ENCODE measurements at places on chromosomes 3 and 15. TPM values are rescaled to one million over a fixed set of nuclear protein-coding genes. Genes with fewer than 3 reads are reported as not detected.
A peak's percentile ranks its signal among the peaks of the same experiment; 100 is the strongest.

The SLC9C1 gene
- polyA plus RNA-seq, result 0.42 TPM

DNA sequence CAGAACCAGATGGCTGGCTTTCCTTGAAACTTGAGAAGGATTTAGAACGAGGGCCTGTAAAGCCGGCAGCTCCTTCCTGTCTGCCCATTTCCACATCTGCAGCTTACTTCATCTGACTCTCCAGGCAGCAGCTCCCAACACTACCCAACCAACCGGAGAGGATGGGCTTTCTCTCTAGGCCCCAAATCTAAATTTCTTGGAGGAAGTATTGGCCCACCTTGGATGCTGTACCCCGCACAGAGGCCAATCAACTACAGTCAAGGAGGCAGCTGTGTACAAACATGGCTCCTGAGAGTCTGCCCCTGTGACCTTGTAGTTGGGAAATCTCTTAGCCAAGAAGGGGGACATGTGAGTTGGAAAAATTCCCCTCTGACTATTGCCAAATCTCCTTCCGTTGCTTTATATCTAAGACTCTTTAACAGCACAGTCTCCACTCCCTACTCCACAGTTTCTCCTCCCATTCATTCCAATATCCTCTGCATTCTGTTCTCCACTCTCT lies 8.0 kb upstream of the ACAP2 start:
- no peak for DNase-seq

DNA sequence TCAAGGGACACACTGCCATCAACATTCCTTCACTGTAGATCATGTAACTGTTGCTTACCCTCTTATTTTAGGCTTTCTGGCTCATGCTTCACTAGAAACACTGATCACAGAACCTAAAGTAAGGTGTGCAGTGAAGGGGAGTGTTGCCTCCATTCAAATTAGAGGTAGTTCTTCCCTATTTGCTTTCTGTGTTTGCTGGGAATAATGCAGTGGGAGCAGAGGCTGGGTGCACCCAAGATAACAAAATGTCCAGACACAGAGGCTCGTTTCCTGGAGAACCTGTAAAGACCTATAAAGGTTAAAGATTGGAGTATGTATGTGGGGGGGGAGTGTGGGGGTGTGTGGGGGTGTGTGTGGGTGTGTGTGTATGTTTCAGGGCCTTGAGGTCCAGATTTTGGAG lies 2.1 kb upstream of the CLDN18 start:
- DNase-seq, result no peak

- DNase-seq, result no peak
Measured at GRCh38 chr3:45366290-45366689, 22.1 kb upstream of the LARS2 start.

GRCh38 chr15:75723847-75724660 lies 11.4 kb upstream of the CSPG4 start:
- peak; percentile 97 for DNase-seq

The ACTL6A gene
- 39.5 TPM for polyA plus RNA-seq

All from forelimb muscle (tissue), 1 donor.